T-helper 17 cell (primary cell): ENCODE measurements at places on chromosomes 2 and 18. TPM values are rescaled to one million over a fixed set of nuclear protein-coding genes. Genes with fewer than 3 reads are reported as not detected.

Gene COL4A4
- 0.23 TPM for total RNA-seq

DNA sequence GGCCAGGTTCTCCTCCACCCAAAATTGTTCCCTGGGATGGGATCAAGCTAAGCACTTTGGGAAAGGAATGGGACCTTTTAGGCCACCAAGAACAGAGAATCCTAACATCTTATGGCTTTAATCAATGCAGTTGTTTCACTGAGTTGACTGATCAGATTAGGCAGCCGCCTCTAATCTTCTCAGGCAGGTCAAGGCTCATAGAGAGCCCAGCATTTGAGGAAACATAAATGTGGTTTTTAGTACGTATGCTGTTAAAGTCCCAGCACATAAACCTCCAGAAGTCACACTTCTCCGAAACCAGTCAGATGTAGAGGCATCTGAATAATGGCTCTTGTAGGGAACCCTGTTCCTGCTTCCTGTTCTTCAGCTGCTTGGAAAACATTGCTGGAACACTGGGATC is 99.5 kb upstream of the RMDN2 start:
- no peak for DNase-seq

- no peak for DNase-seq
Observed at GRCh38 chr2:147485210-147485851, 359.5 kb upstream of the ACVR2A start.

- no peak for DNase-seq
Observed at GRCh38 chr2:86020984-86021383, 84.7 kb downstream of the POLR1A start.

DNA sequence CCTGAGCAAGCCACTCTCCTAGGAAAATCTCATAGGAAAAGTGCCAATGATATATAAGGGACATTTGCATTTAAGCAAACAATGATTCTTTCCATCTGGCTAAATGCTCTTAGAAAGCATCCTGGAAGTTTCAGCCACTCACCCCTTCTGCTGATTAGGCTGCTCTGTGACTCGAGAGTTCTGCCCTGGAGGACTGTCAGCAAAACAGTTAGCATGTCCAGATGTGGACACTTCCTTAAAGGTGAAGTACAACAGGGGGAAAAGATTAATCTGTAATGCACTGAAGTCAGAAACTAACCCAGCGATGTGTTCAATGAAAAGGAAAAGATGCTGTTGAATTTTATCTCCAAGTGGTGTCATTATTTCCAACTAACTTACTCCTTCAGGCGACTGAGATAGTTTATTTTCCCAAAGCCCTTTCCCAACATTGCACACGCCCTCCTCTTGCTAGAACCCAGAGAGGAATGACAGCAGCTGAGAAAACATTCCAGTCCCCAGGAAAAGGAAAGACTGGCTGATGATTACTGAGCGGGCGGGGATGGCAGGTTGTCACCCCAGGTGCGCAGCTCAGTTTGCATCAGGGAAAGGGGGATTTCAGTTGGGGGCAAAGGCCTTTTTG is 214.0 kb downstream of the SS18 start:
- DNase-seq: no peak

GRCh38 chr2:3293221-3293620 is 84.4 kb downstream of the EIPR1 start:
- DNase-seq: no peak
